ENCODE measurements at places on chromosomes 5 and 9. TPM values are rescaled to one million over a fixed set of nuclear protein-coding genes. Genes with fewer than 3 reads are reported as not detected.

The BARX1 gene
- total RNA-seq: not detected

The SPINK1 gene
- total RNA-seq: not detected

The CDX1 gene
- total RNA-seq: 0.66 TPM

The ENHO gene
- 0.56 TPM for total RNA-seq

The FASTKD3 gene
- 5.1 TPM for total RNA-seq

The IFNA13 gene
- not detected for total RNA-seq

The BRD8 gene
- total RNA-seq: 55.4 TPM

The PITX1 gene
- 1.0 TPM for total RNA-seq

The SLC36A3 gene
- not detected for total RNA-seq

The SMU1 gene
- total RNA-seq: 28.6 TPM

The GLDC gene
- total RNA-seq: not detected

The NOL8 gene
- 30.3 TPM for total RNA-seq

The CDC20B gene
- total RNA-seq: not detected

The MYOT gene
- total RNA-seq: 0.23 TPM

The ELAVL2 gene
- 0.88 TPM for total RNA-seq

The NTRK2 gene
- 9.3 TPM for total RNA-seq

The GARIN3 gene
- total RNA-seq: not detected

The SPATA9 gene
- 1.7 TPM for total RNA-seq

The FOXD4 gene
- 0.12 TPM for total RNA-seq

The TTC23L gene
- total RNA-seq: 0.48 TPM

The FER gene
- total RNA-seq: 34.8 TPM

The GFPT2 gene
- total RNA-seq: 94.3 TPM

The PPIP5K2 gene
- total RNA-seq: 60.2 TPM

The LHX6 gene
- total RNA-seq: 3.6 TPM

The TTLL11 gene
- 13.5 TPM for total RNA-seq

The CAVIN4 gene
- total RNA-seq: 0.20 TPM
